ENCODE measurements at places on chromosomes 16 and 17. TPM values are rescaled to one million over a fixed set of nuclear protein-coding genes. Genes with fewer than 3 reads are reported as not detected.

The SNX20 gene
- 7.4 TPM for total RNA-seq

- peaks cover 9% of the 10 kb centered on the region for H3K4me1 ChIP-seq
- DNase-seq, result no peak
- H3K27me3 ChIP-seq, result no peaks in the 10 kb centered on the region
- H3K36me3 ChIP-seq, result peaks cover 5% of the 10 kb centered on the region
- peak overlapping the region; percentile 70 for H3K4me3 ChIP-seq
Measured at GRCh38 chr17:29760279-29761039, 137.7 kb upstream of the CORO6 start.

- H3K36me3 ChIP-seq, result no peaks in the 10 kb centered on the region
- H3K27ac ChIP-seq, result no peak overlapping the region
- no peaks in the 10 kb centered on the region for H3K27me3 ChIP-seq
Measured at GRCh38 chr16:82452004-82452756, 174.6 kb upstream of the CDH13 start.

- H3K4me1 ChIP-seq, result peaks cover 54% of the 10 kb centered on the region
- peak overlapping the region; percentile 89 for H3K27ac ChIP-seq
- H3K27me3 ChIP-seq, result no peaks in the 10 kb centered on the region
- no peak for DNase-seq
- H3K4me3 ChIP-seq, result peak overlapping the region; percentile 68
- no peaks in the 10 kb centered on the region for H3K36me3 ChIP-seq
Measured at GRCh38 chr16:88456356-88457292, 3.5 kb downstream of the ZFPM1 start.
